ENCODE measurements at places on chromosomes 7 and 10. TPM values are rescaled to one million over a fixed set of nuclear protein-coding genes. Genes with fewer than 3 reads are reported as not detected.
A peak's percentile ranks its signal among the peaks of the same experiment; 100 is the strongest.

Gene TASOR2
- polyA plus RNA-seq = 16.8 TPM

Gene AQP1
- polyA plus RNA-seq = 0.33 TPM

Gene KLF14
- 0.25 TPM for polyA plus RNA-seq

- peak overlapping the region; percentile 75 for H3K27ac ChIP-seq
- no peaks in the 10 kb centered on the region for H3K27me3 ChIP-seq
- H3K4me1 ChIP-seq = peaks cover 63% of the 10 kb centered on the region
- H3K4me3 ChIP-seq = no peak overlapping the region
- DNase-seq = peak; percentile 89
- peaks cover 72% of the 10 kb centered on the region for H3K36me3 ChIP-seq
Observed at GRCh38 chr10:67923551-67923950, 39.1 kb downstream of the SIRT1 start.

DNA sequence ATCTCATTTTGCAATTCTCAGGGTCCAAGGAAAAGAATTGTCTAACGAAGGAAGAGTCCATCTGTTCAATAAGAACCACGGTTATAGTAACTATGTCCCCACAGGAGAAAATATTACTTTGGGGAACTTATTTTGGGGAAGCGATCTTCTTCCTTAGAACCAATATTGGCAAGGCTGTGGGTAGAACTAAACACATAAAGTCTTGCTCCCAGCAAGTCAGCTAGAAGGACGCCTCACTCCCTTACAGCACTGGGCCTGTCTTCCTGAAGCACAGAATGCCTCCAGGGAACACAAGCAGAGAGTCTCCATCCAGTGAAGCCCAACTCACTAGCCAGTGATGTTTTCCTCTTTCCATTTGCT is 30.2 kb downstream of the C10orf71 start:
- no peak overlapping the region for H3K4me3 ChIP-seq
- H3K36me3 ChIP-seq = no peaks in the 10 kb centered on the region
- no peaks in the 10 kb centered on the region for H3K4me1 ChIP-seq
- no peak for DNase-seq
- no peak overlapping the region for H3K27ac ChIP-seq
- peaks cover 9% of the 10 kb centered on the region for H3K27me3 ChIP-seq

DNA sequence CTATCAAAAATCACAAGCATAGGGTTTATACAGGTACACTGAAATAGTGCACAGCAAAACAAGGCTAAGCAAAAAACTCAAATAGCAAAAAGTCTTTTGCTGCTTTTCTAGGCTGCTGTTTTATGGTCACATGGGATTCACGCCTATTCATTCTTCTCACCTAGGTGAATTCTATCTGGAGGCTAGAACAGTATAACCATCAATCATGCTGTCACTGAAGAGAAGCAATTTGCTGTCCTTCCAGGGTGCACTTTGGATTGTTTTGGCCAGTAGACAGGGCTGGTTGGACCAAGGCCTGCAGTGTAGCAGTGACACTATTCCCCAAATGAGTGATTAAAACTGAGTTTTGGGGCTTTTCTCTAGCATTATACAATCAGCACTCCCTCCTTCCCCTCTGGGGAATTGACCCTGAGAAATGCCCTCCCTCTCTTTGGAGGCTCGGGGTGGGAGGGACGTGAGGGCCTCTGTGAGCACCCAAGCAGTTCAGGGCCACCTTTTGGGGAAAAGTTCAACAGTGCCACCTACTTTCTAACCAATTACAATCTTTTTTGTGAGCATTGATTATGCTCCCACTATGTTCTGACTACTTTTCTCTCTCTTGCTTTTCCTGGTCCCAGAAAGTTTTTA is 16.2 kb upstream of the SND1 start:
- DNase-seq = no peak
- no peaks in the 10 kb centered on the region for H3K27me3 ChIP-seq
- no peak overlapping the region for H3K4me3 ChIP-seq
- H3K4me1 ChIP-seq = peaks cover 28% of the 10 kb centered on the region

GRCh38 chr7:140231771-140232491 is 55.1 kb upstream of the KDM7A start:
- H3K4me1 ChIP-seq = no peaks in the 10 kb centered on the region
- no peaks in the 10 kb centered on the region for H3K27me3 ChIP-seq
- H3K27ac ChIP-seq = no peak overlapping the region
- H3K36me3 ChIP-seq = no peaks in the 10 kb centered on the region
- peak overlapping the region; percentile 76 for H3K4me3 ChIP-seq
- no peak for DNase-seq
